Caudate nucleus (tissue), 63 donors: ENCODE measurements at places on chromosomes 7 and 10.

DNA sequence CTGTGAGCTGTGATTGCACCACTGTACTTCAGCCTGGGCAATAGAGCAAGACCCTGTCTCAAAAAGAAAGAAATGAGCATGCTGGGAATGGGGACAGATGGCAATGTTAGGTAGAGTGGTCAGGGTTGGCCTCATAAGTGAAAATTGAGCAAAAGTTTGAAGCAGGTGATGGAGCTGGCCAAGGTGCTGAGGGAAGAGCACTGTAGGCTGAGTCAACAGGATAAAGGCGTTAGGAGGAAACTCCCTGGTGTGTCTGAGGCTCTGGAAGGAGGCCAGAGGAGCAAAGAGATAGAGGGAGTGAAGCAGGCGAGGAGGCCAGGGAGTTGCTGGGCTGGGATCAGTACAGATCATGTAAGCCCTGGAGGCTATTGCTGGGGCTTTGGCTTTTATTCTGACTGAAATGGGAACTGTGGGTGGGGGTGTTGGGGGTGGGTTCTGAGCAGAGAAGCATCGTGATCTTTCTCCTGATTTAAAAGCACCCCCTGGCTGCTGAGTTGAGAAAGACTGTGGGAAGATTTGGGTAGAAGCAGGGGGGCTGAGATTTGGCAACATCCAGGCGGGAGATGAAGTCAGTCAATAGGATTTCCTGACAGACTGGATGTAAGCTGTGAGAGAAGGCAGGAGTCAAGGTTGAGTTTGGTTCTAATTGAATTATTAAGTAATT, 52.5 kb upstream of the VKORC1L1 start:
- no peak for DNase-seq

DNA sequence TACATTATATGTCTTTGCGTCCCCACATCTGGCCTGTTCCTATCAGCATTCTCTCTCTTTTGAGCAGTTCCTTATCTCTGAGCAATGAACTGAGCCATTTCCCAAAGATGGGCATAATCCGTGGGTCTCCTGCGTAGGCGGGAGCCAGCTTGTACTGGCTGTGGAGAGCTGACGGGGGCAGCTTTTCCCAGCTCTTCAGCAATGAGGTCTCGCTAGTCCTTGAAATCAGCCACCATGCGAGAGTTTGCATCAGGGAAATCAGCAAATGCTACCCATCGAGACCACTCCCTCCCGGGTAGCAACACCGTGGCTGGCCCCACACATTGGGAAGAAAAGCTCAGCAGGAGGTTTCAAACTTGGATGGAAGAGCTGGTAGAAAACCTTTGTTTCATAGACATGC, 51.9 kb upstream of the FAM180A start:
- DNase-seq: no peak

- no peak for DNase-seq
Measured at GRCh38 chr7:54560723-54561122, 18.5 kb downstream of the VSTM2A start.

DNA sequence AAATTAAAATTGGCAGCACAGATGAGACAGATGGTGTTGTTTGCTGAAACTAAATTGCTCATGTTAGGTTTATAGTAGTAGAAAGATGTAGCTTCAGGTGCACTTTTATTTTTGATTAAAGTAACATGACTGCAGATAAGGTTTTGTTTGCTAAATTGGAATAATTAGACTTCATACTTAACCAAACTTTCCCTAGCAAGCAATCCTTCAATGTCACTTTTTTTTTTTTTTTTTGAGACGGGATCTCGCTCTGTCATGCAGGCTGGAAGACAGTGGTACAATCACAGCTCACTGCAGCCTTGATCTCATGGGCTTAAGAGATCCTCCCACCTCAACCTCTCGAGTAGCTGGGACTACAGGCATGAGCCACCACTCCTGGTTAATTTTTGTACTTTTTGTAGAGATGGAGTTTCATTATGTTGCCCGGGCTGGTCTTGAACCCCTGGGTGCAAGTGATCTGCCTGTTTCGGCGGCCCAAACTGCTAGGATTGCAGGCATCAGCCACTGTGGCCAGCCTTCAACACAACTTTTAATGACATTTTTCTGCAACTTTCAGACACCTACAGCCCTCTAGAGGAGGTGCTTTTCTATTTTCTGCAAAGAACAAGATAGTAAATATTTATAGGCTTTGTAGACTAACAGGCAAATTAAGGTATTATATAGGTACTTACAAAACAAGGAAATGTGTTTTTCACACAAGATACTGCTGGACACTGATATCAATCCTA, 84.8 kb upstream of the CCNY start:
- DNase-seq: no peak

- no peak for DNase-seq
Measured at GRCh38 chr7:141577043-141577839, 26.0 kb downstream of the AGK start.

DNA sequence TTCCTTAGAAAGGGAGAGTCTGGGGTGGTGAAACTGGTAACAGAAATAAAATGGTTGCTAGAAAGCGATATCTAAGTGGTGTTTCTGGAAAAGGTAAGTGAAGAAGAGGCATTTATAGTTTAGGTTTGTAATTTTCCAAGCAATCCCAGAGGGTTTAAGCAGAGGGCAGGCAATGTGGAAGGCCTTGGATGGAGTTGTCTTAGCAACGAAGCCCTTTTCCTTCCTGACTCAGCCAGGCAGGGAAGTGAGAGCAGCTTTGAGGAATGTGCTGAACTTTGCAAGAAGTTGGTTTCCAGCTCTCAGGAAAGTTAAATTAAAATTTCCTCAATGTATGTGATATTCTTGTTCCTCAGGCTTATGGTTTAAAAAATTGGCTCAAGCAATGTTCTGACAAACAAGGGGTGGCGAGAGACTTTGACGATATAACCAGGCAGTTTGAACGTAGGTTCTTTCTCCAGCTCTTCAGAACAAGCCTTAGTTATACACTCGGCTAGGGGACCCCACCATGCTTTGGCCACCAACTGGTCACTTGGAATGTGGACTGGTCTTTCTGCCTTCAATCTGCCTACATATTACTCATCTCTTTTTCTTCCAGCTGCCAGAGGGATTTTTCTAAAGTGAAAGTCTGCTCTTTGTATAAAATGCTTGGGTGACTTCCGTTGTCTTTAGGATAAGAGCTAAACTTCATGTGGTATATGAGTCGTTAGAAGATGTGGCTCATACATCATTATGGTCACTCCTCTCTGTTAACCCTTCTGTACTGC, 66.9 kb upstream of the SLC25A13 start:
- no peak for DNase-seq

DNA sequence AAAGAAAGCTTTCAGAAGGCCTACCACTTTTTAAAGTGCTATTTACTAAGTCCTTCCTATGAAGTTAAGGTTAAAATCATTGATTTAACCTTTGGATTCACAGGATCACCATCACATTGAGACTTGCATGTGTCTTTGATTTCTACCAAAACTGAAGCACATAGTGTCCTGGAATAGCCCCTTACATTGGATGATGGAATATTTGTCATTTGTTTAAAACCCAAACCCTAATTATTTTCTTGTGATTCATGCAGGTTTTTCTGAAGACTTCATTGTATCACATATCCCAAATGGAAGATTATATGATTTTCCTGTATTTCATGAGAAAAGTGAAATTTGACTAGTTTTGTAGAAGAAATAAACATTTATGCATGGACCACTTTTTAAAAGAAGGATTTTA, 3.3 kb downstream of the SEMA3A start:
- DNase-seq: no peak
